ENCODE measurements at places on chromosomes 12 and 14.

GRCh38 chr12:52165096-52165855 lies 26.5 kb downstream of the KRT80 start:
- DNase-seq, result no peak

DNA sequence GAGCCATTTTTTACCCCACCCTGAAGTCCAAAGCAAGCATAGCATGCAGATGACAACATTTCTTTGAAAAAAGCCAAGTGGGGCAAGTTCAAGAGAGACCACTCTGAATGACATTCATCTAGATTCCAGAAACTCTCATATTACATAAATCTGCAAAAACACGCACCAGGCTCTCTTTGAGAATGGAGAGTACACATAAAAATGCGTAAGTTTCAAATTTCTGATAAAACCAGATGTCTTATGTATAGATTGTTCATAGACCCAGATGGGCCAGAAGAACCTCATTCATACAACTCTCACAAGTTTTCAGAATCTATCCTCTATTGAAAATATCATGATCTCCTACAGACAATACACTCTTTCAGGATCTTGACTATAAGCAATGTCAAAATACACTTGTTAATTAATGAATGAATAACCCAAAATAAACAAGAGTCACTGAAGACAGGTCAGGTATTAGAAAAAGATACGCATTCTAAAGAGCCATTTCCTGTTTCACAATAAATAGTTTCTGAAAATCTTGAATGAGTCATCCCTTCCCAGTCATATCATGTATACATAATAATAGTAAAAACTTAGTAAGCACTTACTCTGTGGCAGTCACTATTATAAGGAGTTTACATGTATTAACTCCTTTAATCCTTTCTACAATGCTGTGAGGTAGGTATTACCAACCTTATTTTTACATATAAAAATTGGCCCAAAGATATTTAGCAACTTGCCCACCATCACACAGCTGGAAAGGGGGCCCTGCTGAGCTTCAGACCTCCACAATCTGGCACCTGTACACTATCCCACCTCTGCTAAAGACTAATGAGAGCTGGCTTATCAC lies 72.0 kb downstream of the PPP2R5E start:
- no peak for DNase-seq

- DNase-seq, result no peak
Observed at GRCh38 chr12:68483592-68484383, 126.9 kb upstream of the RAP1B start.

DNA sequence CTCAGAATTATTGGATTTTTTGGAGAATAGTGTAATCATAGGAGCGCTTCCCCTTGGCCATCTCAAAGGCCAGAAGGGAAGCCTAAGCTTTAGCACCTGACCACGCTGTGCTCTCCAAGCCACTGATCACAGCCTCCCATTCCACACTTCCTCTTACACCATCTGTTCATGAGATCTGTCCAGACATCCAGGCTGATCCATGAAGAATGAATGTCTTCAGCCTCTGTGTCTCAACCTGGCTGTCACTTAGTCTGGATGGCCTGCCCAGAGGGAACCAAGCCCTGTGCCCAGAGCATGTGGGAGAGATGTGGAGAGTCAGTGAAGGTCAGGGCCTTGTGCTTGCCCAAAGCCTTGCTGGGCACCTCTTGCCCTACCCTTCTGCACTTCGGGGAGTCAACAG lies 40.5 kb downstream of the TSPAN11 start:
- DNase-seq, result no peak

- no peak for DNase-seq
Observed at GRCh38 chr14:58724206-58724605, 86.4 kb downstream of the DACT1 start.

DNA sequence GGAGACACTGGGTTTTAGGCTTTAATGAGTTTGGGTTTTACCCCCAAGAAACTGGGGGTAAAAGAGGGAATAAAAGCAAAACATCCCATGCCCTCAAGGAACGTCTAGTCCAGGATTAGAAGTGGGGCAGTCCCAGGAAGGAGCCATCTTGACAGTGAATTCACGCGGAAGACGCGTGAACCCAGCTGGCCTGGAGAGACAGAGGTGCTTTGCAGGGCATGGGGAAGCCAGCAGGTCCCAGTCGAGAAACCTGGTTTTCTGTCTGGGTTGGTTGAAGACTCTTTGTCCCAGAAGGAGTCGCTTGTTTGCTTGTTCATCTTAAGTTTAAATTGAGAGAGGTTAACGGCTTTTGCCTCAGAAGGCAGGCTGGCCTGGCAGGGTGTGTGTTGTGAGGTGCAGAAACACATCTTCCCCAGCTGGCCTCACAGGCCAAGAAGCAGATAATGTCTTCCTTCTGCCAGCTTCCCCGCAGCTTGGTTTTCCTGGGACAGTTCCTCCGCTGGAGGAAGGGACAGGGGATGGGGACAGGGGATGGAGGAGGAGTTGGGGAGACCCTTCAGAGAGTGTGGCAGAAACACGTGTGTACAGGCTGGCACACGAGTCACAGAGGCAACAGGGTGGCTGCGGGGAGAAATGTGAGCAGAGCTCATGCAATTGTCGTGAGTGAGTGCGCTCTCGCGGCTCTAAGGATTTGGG lies 18.5 kb upstream of the CD9 start:
- DNase-seq, result no peak

DNA sequence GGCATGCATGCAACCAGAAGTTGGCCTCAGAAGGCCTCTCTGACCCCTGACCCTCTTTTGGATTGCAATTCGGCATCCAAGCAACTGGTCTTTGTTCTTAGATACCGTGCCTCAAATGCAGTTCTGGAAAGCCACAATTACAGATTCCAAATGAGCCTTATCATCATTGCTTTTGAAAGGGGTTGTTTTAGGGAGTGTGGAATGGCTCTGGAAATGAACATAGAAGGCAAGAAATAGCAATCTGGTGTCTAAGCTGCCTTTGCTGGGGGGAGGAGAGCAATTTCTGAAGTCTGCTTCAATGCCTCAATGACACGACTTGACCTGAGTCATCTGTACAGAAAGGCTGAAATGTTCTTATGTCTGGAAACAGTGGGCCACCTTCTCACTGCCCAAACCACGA lies 250.1 kb downstream of the NUAK1 start:
- no peak for DNase-seq

GRCh38 chr12:64995816-64996215 lies 125.3 kb downstream of the WIF1 start:
- DNase-seq, result no peak

GRCh38 chr12:118637767-118638370 lies 261.5 kb downstream of the SUDS3 start:
- DNase-seq, result no peak

DNA sequence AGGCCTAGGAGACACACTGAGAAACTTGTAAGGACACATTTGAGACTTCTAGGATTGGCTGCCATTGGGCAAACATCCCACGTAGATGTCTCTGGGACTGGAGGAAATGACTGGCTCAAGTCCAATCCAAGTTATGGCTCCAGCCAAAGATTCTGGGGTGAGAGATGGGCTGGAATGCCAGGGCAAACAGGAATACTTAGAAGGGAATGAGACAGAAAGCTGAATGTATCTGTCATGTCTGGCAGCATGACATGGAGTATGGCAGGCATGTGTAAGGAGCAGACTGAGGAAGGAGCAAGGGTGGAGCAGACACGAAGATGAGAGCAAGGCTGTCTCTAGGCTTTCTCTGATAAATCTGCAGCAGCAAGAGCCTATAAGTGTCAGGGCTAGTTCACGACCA lies 209.2 kb downstream of the PHLDA1 start:
- no peak for DNase-seq

DNA sequence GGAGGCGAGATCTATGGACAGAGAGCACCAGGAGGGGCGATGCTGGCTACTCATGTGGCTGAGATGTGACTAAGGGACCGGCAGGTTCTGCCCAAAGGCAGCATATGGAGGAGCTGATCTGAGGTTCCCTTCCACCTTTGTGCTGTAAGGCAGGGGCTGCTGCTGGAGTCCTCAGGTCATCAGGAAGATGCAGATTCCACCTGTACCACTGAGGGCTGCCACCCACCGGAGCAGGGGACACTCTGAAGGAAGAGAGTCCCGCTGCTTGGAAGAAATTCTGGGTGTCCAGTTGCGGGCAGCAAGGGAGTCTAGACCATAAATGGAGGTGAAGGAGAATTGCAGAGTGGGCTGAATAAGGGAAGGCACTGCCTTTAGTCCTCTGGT lies 55.3 kb downstream of the PLEKHG3 start:
- DNase-seq, result no peak
